ENCODE measurements at places on chromosomes 11 and 22. TPM values are rescaled to one million over a fixed set of nuclear protein-coding genes. Genes with fewer than 3 reads are reported as not detected.

Gene DRG1
- total RNA-seq, result 9.2 TPM

DNA sequence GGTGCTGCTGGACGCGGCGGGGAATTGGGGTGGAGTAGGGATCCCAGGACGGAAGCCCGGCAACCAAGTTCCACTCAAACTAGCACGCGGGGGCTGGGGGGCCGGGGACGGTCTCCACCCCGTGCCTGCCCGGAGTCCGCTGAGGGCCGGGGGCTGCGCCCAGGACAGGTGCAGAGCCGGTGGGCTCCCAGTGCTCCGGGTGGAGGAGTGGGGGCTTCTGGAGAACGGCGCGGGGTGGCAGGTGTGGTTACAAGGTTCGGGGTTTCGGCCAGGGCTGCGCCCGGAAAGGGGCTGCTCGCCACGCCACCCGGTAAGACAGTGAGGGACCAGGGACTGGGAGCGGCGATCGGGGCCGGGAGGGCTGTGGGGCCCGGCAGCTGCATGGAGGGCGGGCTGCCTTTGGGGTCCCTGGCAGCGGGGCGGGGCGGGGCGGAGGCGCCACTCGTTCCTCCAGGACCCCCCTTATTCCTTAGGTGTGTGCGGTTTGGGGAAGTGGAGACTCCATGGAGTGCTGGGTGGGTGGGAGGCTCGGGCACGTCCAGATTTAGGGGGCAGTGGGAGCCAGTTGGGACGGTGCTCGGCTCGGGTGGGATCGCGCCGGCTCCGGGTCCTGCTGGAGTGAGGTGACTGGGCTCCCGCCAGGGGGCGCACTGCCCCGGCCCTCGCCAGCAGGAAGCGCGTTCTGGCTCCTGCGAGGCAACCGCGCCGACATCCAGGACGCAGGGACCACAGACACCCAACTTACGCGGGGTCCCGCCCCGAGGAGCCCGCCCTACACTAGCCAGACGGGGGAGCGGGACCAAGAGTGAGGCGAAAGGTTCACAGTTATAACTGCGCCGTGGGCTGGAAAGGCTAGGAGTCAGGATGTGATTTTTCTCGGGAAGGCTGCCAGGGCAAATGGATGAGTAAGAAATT lies 868 bp downstream of the TSPAN18 start:
- H3K4me1 ChIP-seq, result no peaks in the 10 kb centered on the region
- peak; percentile 86 for DNase-seq
- H3K4me3 ChIP-seq, result peak overlapping the region; percentile 58
- no peaks in the 10 kb centered on the region for H3K36me3 ChIP-seq
- peak overlapping the region; percentile 91 for H3K27ac ChIP-seq

- H3K27ac ChIP-seq, result no peak overlapping the region
- H3K4me3 ChIP-seq, result no peak overlapping the region
- H3K36me3 ChIP-seq, result no peaks in the 10 kb centered on the region
- H3K4me1 ChIP-seq, result no peaks in the 10 kb centered on the region
Measured at GRCh38 chr11:12772324-12772723, 98.1 kb downstream of the TEAD1 start.

DNA sequence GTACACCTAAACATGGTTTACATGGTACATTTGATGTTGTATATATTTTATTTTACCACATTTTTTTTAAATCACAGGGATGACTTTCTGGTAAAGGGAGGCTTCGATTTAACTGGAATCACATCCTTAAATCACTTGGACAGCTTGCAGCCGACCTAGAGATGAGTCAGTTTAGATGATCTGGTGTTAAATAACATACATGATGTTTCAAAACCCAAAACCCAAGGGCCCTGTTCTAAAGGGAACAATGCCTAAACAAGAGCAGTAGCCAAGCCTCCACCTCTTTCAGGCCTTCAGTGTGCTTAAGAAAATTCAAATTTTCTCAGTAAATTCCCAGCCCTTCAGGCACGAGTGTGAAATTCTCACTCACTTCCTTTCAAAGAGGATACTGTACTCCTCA lies 108.8 kb downstream of the WT1 start:
- H3K27me3 ChIP-seq, result no peaks in the 10 kb centered on the region
- no peaks in the 10 kb centered on the region for H3K4me1 ChIP-seq
- DNase-seq, result no peak
- H3K27ac ChIP-seq, result peak overlapping the region; percentile 36
- H3K4me3 ChIP-seq, result no peak overlapping the region
- H3K36me3 ChIP-seq, result no peaks in the 10 kb centered on the region

DNA sequence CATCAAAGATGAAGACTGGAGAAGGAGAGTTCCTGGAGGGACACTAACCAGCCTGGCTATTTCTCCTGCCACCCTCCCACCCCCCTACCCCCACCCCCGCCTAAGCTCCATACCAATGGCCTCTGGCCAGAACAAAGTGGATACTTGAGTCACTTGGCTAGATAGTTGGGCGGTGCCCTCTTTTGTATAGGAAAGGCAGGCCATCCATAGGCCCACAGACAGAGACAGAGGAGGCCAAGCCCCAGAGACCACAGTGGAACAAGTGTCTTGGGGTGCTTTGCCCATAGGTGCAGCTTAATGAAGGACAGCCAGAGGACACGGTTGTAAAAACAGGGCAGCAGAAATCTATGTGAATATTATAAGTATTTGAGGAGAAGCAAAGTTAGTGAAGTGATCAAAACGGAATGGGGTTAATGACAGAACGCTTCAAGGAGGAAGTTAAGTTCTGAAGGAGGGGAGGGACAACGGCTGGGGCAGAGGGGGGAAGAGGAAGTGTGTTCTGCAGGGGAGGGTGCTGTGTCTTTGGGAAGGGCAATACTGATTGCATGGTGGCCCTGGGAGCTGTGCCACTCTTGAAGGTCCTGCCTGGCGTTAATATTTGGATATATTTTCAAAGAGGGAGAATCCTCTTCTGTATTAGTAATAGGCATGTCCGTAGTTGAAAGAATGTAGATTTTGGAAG lies 32.7 kb downstream of the FLI1 start:
- H3K27ac ChIP-seq, result no peak overlapping the region
- no peaks in the 10 kb centered on the region for H3K27me3 ChIP-seq
- no peak overlapping the region for H3K4me3 ChIP-seq
- no peaks in the 10 kb centered on the region for H3K36me3 ChIP-seq
- no peaks in the 10 kb centered on the region for H3K4me1 ChIP-seq

Gene ELFN2
- 0.30 TPM for total RNA-seq

GRCh38 chr11:5690216-5690615 lies 626 bp downstream of the TRIM22 start:
- no peaks in the 10 kb centered on the region for H3K36me3 ChIP-seq
- no peaks in the 10 kb centered on the region for H3K27me3 ChIP-seq
- peak overlapping the region; percentile 47 for H3K4me3 ChIP-seq
- no peak for DNase-seq

- DNase-seq, result no peak
- H3K36me3 ChIP-seq, result no peaks in the 10 kb centered on the region
- H3K27ac ChIP-seq, result no peak overlapping the region
- H3K4me3 ChIP-seq, result no peak overlapping the region
Measured at GRCh38 chr11:88604260-88604659, 266.7 kb upstream of the CTSC start.

- H3K4me3 ChIP-seq, result no peak overlapping the region
- no peaks in the 10 kb centered on the region for H3K27me3 ChIP-seq
- no peaks in the 10 kb centered on the region for H3K4me1 ChIP-seq
- DNase-seq, result peak; percentile 79
Measured at GRCh38 chr11:129331871-129332274, 43.8 kb upstream of the BARX2 start.

Gene DDT
- total RNA-seq, result 58.7 TPM

- no peak overlapping the region for H3K27ac ChIP-seq
- H3K27me3 ChIP-seq, result no peaks in the 10 kb centered on the region
- H3K36me3 ChIP-seq, result no peaks in the 10 kb centered on the region
- H3K4me3 ChIP-seq, result no peak overlapping the region
- no peak for DNase-seq
Measured at GRCh38 chr11:122813176-122813893, 25.0 kb upstream of the CRTAM start.
